ENCODE measurements at places on chromosomes 2 and 18.

GRCh38 chr18:70234667-70235459, 29.4 kb upstream of the RTTN start:
- no peak for DNase-seq

GRCh38 chr2:160399880-160400279, 93.7 kb downstream of the RBMS1 start:
- no peak for DNase-seq

- no peak for DNase-seq
These were observed 81.3 kb upstream of the PIK3C3 start for GRCh38 chr18:41873730-41874129.

- DNase-seq = no peak
These were observed 71.1 kb downstream of the RNF152 start for GRCh38 chr18:61821748-61822147.

DNA sequence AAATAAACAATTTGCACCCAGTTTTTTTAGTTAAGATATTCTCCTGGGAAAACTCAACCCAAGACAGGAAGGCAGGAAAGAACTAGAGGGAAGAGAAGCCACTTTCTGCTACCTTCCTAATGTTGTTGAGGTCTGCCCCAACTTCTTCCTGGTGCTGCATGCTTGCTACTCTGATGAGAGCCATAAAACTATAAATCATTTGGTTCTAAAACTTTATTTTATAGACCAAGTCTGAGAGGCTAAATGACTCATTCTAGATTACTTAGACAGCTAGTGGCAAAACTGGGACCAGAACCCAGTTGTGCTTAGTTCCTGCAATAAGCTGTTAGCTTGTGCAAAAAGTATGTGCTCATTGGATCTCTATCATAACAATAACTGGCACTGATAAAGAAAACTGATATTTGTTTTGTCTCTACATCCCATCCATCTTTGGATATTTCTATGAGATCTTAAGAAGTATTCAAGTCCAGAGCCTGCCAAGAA, 344.9 kb upstream of the SLC14A2 start:
- DNase-seq = no peak

DNA sequence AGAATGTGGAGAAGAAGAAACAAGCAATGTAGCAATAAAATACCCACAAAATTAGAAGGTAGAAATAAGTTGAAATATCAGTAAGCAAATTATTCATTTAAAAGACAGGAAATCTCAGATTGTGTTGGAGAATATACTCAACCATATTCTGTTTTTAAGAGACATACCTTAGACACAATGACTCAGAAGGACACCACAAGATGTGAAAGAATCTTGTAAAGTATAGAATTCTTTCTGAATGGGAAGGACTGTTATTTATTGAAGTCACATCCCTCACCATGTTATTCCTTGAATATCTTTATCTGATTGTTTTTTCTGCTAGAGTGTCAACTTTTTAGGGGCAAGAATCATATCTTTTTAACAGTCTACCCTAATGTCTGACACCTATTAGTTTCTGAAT, 50.4 kb downstream of the CTAGE1 start:
- DNase-seq = no peak

GRCh38 chr2:239380831-239381708, 19.8 kb downstream of the HDAC4 start:
- peak; percentile 79 for DNase-seq

DNA sequence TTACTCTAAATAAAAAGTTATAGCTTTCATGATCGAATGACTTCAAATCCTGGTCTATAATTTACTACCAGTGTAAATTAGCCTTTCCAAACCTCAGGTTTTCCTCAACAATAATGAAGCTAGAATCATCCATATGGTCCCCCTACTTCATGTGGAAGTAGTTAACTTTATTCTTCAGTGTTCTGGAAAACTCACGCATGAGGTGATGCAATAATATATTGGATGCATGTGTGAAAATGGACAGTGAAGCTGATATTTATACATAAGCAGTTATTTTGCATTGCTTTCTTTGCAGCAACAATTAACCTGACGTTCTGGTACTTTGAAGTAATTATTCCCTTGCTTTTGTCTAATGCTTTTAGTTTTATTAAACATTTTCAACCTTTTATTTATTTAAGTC, 18.6 kb upstream of the UNC80 start:
- no peak for DNase-seq

- DNase-seq = no peak
These were observed 156.1 kb downstream of the CDH20 start for GRCh38 chr18:61489334-61489733.

DNA sequence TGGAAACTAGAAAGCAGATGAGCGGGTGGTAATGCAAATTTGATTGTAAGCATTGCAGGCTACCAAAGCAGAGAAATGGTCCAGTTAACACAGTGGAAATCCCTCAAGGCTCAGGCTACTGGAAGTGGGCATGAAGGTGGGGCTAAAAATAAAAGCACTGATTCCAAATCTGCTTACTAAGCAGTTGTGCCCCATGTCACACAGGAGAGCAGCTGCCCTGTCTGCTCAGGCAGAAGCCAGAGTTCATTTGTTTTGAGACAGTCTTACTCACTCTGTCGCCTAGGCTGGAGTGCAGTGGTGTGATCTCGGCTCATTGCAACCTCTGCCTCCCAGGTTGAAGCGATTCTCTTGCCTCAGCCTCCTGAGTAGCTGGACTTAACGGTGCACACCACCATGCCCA, 42.5 kb upstream of the TSPYL6 start:
- no peak for DNase-seq

- DNase-seq = no peak
These were observed 120.2 kb downstream of the NFATC1 start for GRCh38 chr18:79515944-79516351.

DNA sequence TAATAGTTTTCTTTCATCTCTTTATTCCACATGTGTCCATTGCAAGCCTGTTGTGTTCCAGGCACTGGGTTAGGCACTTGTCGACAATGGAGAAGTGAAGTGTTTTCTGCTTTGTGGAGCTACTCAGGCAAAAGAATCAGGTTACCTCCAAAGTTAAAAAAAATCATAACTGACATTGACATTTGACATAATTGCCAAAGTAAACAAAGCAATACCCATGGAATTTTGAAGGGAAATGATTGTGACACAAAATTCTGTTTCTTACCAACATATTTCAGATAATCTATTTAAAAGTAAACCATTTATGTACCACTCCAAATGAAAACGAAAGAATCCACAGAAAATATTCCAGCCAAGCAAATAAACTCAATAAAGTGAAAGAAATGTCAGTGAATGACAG, 6.4 kb upstream of the TGFA start:
- no peak for DNase-seq

DNA sequence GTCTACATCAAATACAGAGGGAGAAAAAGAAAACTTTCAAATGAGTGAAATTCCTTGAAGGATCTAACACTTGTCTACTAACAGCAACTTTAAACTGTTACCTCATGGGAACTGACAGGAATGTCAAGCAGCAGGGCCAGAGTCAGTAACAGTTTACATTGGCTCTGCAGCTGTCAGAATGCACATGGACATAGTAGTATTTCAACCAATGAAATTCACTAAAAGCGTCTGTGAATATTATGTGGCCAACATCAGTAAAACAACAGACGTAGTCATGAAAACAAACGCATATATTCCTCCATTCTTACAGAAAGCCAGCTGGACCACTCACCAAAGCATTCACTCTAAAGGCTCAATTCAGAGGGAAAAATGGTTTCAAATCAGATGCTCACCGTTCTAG, 79.3 kb upstream of the RNU4ATAC start:
- DNase-seq = no peak

DNA sequence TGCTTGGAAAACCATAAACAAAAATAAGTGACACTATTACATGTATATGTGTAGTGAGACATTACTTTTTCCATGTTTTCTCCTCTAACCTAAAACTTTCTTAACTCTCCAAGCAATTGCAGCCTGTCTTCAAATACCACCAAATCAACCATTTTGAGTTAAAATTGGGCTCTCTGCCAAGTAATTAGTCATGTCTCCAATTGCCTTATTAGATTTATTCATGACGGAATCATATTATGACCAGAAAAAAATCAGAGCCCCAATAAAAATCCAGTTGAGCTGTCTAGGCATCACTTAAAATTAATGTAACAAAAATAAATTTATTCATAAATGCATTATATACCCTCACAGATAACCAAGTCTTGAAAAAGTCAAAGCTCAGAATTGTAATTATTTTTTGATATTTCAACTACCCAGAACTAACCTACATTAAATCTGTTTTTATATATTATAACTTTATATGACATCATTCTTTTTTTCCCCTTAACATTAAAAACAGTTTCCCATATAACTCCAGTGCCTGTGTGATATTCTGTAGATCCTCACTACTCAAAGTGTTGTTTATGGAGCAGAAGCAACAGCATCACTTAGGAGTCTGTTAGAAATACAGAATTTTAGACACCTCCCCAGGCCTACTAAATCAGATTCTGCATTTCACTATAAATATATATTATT, 157.0 kb downstream of the ERBB4 start:
- no peak for DNase-seq

GRCh38 chr18:77103187-77103850, 29.3 kb downstream of the MBP start:
- no peak for DNase-seq

DNA sequence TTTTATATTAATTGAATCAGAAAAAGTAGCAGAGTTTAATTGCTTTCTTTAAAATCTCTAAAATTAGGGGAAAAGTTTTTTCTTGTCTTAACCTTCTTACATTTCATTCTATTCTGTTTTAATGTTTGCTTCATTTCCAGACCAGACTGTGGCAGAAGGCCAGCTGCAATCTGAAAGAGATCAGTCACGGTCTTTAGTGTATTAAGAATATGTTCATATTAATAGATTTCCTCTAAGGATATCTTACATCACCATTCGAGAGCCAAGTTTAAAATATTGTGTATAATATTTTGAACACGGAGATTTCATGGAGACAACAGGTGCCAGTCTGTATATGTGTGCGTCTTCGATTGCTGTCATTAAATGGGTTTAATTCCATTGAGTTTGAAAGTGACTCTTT, 230.9 kb upstream of the ZSWIM2 start:
- DNase-seq = no peak

- no peak for DNase-seq
These were observed 327.1 kb upstream of the CDH19 start for GRCh38 chr18:66931010-66931409.
